ENCODE measurements at places on chromosomes 12 and 14.

- no peak for DNase-seq
Measured at GRCh38 chr12:40010899-40011774, 94.7 kb downstream of the SLC2A13 start.

DNA sequence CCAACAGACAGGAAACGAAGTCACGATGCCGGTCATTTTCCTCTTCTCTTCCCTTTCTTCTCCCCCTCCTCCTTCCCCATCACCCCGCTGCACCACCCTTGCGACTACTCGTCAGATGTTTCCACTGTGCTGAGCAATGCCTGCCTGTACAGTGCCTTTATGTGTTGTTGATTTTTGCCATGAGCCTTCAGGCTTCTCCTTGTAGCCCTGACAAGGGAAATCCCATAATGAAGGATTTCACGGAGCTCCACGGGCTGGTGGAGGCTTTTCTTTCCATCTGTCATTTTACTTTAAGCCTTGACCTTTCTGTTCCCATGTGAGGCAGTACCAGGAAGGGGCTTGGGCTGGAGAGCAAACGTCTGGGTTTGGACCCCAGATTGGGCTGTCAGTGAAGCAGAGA, 28.7 kb upstream of the CCND2 start:
- DNase-seq, result no peak

- DNase-seq, result no peak
Measured at GRCh38 chr14:72636871-72637270, 257.0 kb downstream of the DPF3 start.

DNA sequence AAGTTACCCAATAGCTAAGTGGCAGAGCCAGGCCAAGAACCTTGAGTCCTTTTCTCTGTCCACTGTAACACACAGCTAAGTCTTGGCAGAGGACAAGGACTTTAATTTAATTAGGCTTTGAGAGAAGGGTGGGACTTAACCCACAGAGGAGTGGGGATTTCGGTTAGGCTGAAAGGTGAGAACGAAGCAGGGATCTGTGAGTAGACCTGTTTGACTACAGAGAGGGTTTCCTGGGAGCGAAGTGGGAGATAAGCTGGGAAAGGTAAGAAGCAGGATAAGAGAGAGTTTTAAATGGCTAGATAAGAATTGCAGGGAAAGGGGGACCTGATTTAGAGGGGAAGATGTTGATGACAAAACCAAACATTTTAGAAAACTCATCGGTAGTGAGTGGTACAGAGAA, 2.0 kb upstream of the PPFIBP1 start:
- DNase-seq, result no peak

DNA sequence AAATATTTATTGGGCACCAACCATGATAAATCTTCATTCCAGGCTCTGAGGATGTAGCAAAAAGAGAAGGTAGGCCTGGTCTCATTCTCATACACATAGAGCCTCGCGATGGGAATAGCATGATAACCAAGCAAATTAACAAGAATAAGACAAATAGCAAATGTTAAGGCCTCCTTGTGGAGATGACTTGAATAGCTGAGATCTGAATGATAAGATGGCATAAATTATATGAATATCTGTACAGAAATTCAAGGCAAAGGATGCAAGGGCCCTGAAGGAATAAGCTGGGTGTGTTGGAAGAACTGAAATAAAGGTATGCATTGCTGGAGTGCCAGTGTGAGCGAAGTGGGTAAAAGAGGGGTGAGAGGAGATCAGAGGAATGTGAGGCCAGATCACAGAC, 114.8 kb downstream of the ALX1 start:
- no peak for DNase-seq

- no peak for DNase-seq
Measured at GRCh38 chr12:113348849-113349536, 9.4 kb upstream of the PLBD2 start.

DNA sequence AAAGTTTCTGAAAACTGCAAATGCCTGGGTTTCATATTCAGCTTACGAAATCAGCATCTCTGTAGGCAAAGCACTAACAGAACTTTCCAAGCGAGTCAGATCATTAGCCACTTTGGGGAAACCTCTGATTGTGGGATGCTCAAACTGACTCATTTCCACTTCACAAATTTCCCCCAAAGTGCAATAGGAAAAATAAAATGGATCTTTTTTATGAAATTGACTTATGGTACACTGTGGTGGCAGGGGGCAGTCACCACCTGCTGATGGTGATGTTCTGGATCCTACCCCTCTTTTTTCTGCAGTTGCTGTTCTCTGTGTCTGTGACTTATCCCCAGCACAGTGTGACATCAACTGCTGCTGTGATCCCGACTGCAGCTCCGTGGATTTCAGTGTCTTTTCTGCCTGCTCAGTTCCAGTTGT, 5.6 kb downstream of the TCTN1 start:
- DNase-seq, result no peak

DNA sequence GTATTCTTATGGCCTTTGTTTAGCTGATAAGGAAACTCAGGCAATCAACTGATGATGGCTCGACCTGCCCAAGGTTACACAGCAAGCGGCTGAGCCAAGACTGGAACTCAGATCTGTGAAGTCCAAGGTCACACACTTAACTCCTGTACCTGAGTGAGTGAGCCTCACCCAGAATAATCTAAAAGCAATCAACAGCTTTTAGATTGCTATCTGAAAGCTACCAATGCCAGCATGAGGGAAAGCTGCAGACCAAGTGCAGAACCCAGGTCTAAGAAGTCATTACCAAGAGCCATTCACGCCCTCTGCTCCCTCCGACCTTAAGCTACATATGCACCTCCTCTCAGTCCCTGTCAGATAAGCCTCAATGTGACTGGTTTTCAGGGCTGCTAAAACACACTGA, 12.1 kb downstream of the APPL2 start:
- DNase-seq, result no peak

- no peak for DNase-seq
Measured at GRCh38 chr12:68750506-68750905, 4.5 kb downstream of the SLC35E3 start.

DNA sequence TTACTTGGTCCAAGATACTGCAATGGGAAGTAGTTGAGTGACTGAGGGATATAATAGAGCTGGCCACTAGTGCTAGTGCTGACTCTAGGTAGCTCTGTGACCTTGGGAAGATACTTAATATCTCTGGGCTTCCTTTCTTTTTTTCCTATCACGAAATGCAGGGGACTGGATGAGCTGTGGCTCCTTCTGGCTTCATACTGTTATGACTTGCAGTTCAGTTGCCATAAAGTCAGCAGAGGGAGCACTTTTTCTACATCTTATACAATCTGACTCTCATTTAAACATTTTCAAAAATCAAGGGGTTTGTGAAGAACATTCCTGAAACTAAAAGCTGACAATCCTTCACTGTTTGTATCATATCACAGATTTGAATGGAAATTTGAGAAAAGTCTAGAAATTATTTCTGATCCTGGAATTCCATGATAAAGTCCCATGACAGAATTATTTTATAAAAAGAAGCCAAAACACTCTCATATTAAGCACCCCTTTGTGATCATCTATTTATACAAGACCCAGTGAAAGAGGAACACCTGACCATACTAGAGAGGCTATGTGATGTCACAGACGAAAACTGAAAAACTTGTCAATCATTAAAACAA, 5.3 kb downstream of the BHLHE41 start:
- no peak for DNase-seq

All from stimulated activated CD4-positive, alpha-beta T cell treated with anti-CD3 and anti-CD28 coated beads, Interleukin-12 subunit alpha, Interleukin-12 subunit beta, amount 100 ng/mL, for 24 hours (primary cell).